Central memory CD4-positive, alpha-beta T cell (primary cell): ENCODE measurements at places on chromosomes 7 and 10.

GRCh38 chr10:7932301-7933036 is 114.2 kb downstream of the TAF3 start:
- no peak for DNase-seq

DNA sequence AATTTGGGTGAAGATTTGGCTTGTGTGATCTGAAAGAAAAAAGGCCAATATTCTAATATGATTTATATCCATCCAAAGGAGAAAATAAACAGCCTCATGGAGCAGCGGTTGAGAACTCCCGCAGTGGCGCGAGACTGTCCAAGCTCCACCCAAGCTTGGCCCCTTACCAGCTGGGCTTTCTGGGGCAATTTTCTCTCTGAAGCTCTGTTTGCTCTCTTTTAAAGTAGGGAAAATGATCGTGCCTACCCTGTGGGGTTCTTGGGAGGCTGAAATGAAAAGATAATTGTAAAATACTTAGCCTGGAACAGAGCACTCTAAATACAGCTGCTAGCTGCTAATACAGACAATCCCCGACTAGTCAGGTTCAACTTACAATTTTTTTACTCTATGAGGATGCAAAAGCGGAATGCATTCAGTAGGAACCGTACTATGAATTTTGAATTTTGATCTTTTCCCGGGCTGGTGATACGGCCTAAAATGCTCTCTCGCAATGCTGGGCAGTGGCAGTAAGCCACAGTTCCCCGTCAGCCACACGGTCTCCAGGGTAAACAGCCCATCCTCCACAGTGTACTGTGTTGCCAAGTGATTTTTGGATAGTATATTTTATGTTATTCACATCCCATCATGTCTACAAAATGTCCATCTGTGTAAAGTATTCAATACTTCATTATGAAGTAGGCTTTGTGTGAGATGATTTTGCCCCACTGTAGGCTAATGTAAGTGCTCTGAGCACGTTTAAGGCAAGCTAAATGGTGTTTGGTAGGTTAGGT is 137.7 kb downstream of the CHN2 start:
- no peak for DNase-seq

GRCh38 chr7:85061456-85061855 is 125.4 kb downstream of the SEMA3D start:
- DNase-seq = no peak

GRCh38 chr10:3487228-3487627 is 297.8 kb downstream of the KLF6 start:
- DNase-seq = no peak

DNA sequence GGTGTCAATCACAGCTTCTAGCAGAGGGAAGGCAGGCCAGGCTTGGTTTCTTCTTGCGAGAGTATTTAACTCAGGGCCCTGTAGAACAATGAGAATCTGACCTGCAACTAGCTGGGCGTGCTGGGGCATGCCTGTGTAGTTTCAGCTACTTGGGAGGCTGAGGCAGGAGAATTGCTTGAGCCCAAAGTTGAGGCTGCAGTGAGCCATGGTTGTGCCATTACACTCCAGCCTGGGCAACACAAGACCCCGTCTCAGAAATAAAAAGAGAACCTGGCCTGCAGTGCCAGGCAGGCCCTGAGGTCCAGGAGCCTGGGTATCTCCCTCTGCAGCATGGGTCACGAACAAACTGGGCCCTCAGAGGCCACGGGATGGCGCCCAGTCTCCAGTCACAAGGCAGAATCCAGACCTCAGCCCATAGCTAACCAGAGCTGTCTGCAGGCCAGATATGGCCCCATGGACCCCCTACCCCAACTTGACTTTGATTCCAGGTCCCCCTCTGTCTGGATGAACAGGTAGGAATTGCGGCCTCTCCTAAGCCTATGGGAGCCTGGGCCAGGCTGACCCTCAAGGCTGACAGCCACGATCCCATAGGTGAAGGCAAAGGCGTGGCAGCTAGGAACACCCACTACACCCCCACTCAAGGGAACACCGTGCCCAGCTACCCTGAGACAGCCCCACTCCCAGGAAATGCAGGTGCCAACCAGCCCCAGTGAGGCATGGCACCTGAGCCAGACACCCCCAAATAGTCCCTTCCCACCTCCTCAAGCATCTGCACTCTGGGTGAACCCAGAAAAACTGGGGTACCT is 102.7 kb upstream of the TNRC18 start:
- peak; percentile 41 for DNase-seq

DNA sequence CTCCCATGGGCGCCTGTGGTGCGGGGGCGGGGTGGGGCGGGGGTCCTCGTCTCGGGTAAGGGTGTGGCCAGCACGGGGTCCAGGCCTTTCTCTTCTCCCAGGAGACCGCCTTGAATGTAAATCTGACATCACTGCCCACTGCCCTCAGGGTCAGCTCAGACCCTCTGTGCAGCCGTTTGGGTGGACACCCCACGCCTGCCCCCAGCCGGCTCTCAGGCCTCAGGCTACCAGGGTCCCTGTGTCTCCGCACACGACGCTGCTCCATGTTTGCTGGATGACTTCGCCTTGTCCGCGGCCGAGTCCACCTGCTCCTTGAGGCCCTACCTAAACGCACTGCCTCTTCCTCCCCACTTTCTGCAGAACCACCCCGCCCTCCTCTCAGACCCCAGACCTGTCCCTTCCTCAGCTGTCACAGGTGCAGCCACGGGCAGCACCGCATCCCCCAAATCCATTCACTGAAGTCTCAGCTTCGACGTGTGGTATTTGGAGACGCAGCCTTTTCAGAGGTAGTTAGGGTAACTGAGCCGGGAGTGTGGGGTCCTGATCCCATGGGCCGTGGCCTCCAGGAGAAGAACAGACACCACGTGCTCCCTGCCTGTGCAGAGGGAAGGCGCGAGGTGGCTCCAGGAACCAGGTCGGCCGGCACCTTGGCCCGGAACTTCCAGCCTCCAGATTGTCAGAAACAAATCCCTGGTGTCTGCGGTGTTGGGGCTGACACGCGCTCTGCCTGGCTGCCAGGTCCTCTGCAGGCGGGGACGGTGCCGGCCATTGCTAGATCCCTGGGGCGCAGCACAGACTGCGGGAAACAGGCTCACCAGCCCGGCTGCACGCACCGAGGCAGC is 97.4 kb upstream of the DIP2C start:
- no peak for DNase-seq

- no peak for DNase-seq
Measured at GRCh38 chr7:45524445-45524844, 49.7 kb upstream of the ADCY1 start.

DNA sequence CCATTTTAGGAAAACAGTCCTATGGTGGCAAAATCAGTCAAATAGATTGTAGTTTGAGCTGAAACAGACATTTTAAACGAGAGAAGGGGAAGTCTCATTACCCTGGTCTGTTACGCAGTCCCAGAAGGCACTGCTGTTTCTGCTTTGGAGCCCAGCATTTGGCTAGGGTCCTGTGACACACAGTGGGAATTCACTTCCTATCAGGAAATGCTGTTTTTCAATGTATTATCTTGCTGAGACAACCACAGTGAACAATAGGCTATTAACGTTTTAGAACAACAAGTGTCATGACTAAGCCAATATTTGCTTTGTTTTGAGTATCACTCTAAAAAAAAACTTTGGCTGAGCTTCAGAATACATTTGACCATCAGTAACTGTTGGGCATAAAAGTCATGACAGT is 74.1 kb downstream of the ADD3 start:
- no peak for DNase-seq

- DNase-seq = no peak
Measured at GRCh38 chr10:101561068-101561915, 26.8 kb downstream of the POLL start.

DNA sequence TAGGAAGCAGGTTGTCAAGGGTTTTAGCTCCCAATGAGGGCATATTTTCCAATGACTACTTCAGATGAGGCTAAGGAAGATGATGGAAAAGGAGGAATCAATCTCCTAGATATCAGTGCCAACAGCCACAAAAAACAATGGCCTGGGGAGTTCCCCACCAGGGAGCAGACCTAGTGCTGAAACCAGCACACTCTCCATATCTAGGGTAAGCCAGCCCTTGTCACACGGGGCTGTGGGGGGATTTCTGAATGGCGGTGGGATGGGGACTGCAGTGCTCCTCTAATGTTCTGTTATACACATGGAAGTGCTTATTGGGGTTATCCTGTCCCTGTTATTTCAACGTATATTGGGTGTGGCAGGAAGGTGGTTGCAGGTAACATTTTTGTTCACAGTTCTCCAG is 18.5 kb downstream of the EPC1 start:
- DNase-seq = no peak

DNA sequence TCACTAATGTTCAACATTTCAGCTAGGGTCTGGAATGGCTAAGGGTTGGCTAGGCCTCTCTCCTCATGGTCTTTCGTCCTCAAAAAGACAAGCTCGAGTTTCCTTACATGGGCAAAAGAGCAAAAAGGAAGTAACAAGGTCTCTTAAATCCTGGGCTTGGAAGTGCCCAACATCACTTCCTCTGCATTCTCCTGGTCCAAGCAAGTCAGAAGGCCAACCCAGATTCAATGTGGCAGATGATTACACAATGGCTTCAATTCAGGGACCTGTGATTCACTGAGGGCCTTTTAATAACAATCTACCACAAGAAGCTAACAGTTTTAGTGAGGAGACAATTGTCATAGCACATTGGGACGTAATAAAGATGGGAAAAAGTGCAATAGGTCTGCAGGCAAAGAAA is 4.4 kb upstream of the NUP205 start:
- DNase-seq = no peak

DNA sequence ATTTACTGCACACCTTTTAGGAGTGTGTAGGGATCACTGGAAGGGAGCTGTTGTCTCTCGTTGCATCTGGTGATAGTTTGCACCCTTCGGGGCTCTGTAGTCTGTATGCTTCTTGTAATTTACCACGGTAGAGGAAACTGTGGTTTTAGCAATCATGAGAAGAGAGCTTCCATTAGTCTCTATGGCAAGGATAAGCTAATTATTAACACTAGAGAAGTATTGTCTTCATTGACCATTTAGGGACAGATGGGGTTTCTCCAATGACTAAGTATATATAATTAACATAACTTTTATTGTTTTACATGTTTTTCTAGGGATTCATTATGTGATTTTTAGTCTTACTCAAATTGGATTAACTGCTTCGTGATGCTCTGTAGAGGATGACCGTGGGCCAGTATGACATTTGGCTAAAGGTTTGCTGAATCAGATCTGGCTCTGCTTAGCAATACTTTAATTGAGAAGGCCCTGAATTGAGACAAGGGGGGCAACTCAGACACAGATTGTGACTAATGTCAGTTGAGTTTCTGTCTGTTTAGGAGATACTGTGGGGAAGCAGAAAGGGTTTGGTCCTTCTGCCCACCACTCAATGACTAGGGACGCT is 8.7 kb downstream of the SLC18A2 start:
- DNase-seq = no peak

- no peak for DNase-seq
Measured at GRCh38 chr7:126805351-126805750, 447.4 kb downstream of the GRM8 start.

- DNase-seq = no peak
Measured at GRCh38 chr10:98513704-98514103, 67.0 kb upstream of the HPS1 start.

DNA sequence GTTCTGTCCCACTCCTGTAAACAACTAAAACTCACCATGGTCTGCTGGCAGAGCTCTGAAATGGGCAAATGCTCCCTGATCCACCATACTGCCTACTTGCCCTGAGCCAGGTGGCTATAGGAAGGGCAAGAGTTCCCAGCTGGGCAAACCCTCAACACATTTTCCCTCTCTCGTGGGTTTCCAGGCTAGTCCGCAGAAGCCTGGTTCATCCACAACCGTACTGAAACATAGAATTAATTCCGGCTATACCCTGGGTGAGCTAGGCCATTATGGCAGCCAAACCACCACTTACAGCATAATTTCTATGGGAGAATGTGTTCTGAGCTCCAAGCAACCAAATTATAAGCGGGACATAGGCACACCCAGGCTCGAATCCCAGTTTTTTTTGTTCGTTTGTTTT is 20.1 kb upstream of the DDIT4 start:
- DNase-seq = no peak
